ENCODE measurements at places on chromosomes 7 and 10. TPM values are rescaled to one million over a fixed set of nuclear protein-coding genes. Genes with fewer than 3 reads are reported as not detected.

The LRRC17 gene
- 907 TPM for total RNA-seq

The ANKRD30A gene
- not detected for total RNA-seq

The TMEM273 gene
- not detected for total RNA-seq

- no peak for DNase-seq
These were observed 441.8 kb upstream of the MKI67 start for GRCh38 chr10:128568041-128568440.

GRCh38 chr7:30475580-30475979 is 3.0 kb downstream of the NOD1 start:
- peak; percentile 24 for DNase-seq

DNA sequence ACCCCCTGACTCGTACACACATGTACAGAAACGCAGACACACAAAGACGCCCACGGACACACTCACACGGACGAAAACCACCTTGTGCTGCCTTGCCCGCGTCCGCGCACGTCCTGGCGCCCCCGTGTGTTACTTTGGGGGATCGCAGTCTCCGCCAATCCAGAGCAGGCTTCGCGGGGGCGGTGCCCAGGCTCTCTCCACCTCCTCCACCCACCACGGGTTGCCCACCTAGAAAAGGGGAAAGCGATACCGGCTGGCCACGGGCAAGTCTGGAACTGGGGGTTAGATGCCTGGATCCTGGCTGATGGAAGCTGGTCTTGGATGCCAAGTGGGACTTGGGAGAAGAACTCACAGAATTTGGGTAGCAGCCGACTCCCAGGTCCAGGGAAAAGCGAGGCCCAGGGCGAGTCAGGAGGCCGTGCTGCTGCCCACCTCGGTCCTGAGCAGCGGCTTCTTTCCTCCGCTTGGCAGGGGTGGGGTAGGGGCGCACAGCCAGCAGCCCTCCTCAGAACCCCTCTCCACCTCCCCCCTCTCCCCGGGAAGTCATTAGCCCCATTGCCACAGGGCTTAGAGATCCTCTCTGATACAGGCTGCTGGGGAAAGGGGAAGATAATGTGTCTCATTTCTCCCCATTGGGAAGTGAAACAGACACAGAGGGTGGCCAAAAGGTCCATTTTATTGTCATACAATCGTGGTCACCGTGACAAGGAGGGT is 4.6 kb upstream of the VGF start:
- DNase-seq: peak; percentile 66

- DNase-seq: no peak
These were observed 127.1 kb upstream of the AOAH start for GRCh38 chr7:36851382-36851781.
